ENCODE measurements at places on chromosomes 6 and 20.

DNA sequence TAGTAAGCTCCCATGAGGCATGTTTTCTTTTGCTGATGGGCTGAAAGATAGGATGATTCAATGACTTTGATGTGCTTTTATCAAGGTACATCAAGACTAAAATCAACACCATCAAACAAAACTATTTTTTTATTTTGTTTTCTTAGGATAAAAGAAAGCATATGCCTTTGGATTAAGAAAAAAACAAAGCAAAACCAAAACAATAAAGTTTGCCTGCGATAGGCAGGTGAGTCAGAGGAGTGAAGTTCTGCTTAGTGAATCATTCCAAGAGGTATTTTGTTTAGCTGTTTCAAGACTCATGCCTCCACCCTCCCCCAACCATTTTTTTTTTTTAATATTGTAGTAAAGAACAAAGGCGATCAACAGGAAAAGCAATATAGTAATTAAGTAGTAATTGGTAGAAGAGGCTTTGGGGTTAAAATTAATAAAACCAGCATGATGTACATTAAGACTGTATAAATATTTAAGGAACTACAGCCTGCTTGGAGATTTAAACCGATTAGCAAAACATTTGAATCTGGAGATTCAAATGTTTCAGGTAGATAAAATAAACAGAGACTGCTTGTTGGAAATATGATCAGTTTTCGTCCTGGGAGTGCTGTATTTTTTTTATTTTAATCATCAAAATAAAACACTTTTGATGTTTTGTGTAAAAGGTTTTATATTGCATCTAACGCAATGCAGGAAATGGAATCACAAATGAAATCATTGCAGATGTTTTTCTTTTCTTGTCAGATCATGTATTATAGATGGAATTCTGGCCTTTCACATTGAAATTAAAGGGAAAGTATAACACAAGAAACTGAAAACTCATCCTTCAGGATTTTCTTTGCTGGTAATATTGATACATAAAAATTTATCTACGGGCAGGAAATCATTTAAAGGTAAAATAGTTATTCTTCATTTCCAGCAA lies 482.3 kb upstream of the MANEA start:
- no peak for DNase-seq

GRCh38 chr6:132410830-132411229 lies 9.6 kb upstream of the MOXD1 start:
- DNase-seq, result no peak

DNA sequence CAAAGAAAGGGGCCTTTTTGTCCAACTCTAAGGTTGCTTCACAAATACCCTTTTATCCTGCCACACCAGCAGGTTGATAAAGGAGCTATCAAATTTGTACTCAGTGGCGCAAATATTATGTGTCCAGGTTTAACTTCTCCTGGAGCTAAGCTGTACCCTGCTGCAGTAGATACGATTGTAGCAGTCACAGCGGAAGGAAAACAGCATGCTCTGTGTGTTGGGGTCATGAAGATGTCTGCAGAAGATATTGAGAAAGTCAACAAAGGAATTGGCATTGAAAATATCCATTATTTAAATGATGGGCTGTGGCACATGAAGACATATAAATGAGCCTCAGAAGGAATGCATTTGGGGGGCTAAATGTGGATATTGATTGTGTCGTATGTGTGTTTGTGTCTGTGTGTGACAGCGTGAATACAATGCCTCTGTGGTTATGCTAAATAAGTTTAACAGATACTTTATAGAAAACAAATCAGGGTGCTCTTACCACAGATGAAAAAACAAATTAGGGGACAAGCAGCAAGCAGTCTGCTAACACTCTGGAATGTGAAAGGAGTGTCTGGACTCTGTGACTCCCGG lies 33.6 kb downstream of the HM13 start:
- DNase-seq, result no peak

GRCh38 chr20:45467861-45468260 lies 1.7 kb upstream of the WFDC2 start:
- peak; percentile 56 for DNase-seq

DNA sequence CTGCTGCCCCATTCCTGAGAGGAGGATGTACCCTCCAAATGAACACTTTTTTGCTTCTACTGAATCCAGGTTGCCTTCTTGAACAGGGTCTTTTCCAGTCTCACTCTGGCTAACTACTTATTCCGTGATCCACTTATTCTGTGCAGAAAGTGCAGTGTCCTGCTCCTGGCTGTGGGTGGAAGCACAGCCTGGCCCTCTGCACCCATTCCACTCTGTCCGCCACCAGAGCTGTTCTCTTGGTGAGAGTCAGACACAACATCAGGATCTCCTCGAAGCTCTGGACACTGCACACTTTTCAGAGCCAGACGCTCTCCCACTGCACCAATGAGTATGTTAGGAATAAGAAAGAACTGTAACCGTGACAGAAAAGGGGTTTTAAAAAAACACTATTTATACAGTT lies 174.2 kb downstream of the MCHR2 start:
- no peak for DNase-seq

GRCh38 chr20:56875052-56875659 lies 246.1 kb downstream of the TFAP2C start:
- DNase-seq, result no peak
